ENCODE measurements at places on chromosomes 4 and X.

DNA sequence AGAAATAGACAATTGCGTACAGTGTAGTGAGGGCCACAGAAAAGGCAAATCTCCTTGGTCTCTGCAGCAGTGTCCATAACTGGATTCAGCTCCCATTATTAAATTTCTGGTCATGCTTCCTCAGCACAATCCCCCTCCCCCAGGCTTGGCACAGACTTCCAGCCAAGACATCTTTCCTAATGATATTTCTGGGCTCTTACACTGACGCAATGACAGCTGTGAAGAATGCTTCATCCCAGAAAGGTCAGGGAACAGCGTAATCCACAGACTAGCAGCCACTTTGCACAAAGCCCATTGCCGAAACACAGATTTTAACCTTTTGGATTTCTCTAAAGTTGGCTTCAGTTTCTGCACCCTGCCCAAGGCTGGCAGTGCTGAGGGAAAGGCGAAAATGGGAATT lies 597.6 kb upstream of the CPEB2 start:
- no peak for DNase-seq

DNA sequence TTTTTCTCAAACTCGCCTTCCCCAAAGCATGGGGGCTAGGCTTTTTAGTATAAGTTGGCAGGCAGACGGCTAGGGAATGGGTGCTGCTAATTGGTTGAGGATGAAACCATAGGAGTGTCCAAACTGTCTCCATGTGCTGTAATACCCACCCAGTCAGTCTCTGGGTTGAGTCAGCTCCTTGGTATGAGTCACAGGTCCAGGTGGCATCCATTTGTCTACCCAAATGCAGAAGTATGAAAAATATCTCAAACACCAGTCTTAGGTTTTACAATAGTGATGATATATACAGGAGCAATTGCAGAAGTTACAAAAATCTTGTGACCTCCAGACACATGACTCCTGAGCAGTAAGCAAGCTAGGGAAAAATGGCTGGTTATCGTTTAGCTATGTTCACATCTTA lies 27.4 kb upstream of the CCSER1 start:
- no peak for DNase-seq

- DNase-seq = no peak
Observed at GRCh38 chr4:133157460-133158160, 8.5 kb downstream of the PCDH10 start.

- no peak for DNase-seq
Observed at GRCh38 chrX:18099745-18100144, 120.9 kb downstream of the BEND2 start.

- DNase-seq = no peak
Observed at GRCh38 chr4:3075652-3075981, 1.1 kb downstream of the HTT start.

DNA sequence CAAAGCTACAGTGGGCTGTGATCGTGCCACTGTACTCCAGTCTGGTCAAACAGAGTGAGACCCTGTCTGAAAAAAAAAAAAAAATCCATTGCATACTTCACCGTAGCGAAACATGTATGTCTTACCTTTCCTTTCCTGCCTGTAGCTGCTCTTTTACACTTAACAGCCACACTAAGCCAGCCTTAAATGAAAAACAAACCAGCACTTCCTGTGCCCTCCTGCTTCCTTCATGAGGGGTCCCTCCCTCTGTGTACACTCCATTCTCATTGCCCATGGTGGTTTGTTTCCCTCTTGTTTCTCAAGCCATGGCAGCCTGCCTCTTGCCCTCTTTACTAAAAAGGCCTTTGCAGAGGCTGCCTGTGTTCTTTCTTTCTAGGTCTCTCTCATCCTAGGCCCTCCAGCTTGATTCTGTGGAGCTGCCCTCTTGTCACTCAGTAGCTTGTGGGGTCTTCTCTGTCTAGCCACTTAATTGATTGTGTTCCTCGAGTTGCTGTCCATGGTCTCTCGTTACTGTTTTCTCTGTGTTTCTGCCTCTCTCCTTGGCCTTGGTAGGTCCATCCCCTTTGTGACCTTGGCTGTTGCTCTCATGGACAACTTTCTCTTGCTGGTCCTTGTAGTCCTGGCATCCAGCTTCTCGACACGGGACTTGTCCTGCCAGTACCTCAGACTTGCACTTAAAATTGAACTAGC lies 52.1 kb upstream of the MSANTD1 start:
- no peak for DNase-seq
